ENCODE measurements at places on chromosomes 16 and 17. TPM values are rescaled to one million over a fixed set of nuclear protein-coding genes. Genes with fewer than 3 reads are reported as not detected.

DNA sequence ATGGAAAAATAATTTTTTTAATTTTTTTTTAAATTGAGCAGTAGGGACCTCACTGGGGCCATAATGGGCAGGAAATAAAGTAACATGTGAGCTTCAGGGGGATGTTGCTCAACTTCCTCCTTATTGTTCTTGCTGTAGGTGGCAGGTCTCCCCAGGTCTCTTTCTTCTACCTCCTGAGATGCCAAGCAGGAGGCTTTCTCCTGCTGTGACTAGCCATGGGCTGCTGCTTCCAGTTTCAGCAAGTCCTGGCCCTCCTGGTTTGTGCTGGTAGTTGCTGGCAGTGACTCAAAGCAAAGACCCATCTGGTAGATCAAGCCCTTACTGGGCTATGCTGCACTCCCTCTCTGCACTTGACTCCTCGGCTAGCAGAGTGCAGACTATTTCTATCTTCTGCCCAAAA is 2.3 kb downstream of the DPEP2NB start:
- DNase-seq, result no peak

Gene CHST5
- 1.00 TPM for total RNA-seq

- no peak for DNase-seq
These were observed 963 bp downstream of the ALG1 start for GRCh38 chr16:5072334-5073278.

Gene RAB40B
- 13.5 TPM for total RNA-seq

Gene KRTAP2-3
- total RNA-seq, result not detected
